ENCODE measurements at places on chromosomes 5 and 9.

DNA sequence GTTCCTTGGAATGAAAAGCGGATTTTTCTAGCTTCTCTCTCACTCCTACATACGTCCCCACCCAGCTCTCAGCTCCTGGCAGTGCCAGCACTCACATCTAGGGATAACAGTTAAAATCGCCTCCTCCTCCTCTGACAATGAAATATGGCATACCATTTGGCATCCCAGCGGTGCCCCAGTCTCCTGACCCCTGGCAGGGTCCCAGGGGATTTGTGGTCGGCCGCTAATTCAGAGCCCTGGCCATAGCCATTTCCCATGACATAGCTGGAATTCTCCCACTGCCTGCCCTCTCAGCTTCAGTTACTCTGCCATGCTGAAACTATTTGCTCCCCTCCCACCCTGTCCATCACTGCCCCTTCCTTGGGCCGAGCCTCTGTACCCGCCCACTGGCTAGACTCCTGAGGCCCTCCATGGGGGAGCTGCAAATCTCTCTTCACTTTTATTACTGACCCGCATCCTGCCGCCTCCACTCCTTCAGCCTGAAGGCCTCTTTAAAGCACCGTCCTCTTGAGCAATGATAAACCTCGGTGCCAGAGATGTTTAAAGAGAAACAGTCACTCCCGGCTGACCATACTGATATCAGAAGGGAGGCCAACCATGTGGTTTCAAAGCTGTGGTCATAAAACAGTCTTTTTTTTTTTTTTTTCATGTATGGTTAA lies 139.8 kb downstream of the SLIT3 start:
- peak; percentile 6 for DNase-seq

DNA sequence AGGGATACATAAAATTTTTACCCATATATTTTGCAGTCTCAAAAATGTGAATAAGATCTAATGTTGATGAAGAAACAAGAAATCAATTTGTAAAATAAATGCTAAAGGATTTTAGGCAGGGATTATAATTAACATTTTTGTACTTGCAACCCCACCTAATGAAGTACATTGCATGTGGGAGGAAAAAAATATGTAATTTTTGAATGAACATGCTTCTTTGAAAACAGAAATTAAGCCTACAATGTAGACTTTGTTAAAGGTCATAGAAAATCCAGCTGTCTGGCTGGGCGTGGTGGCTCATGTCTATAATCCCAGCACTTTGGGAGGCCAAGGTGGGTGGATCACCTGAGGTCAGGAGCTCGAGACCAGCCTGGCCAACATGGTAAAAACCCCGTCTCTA lies 15.6 kb downstream of the SLC27A6 start:
- no peak for DNase-seq

DNA sequence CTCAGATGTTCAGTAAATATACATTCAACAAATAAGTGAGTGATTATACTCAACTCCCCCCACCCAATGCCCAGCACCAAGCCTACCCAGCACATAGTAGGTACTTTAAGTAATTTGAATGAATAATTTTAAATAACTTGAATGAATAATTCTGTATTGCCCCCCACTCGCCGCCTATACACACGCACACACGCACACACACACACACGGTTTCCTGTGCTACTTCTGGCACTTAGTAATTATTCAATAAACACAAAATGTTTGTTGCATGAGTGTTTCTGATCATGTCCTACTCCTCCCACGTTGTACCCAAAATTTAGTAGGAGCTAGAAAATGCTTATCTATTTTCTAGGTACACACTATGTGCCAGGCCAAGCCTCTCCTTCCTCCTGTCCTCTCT lies 16.2 kb downstream of the PCDH12 start:
- no peak for DNase-seq

DNA sequence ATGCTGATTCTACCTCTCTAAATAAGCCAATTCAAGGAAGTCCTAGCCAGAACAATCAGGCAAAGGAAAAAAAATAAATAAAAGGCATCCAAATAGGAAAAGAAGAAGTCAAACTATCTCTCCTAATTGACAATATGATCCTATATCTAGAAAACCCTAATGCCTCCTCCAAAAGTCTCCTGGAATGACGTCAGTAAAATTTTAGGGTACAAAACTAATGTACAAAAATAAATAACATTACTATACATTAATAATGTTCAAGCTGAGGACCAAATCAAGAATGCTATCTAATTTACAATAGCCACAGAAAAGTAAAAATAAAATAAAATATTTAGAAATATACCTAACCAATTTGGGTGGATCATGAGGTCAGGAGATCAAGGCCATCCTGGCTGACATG lies 33.8 kb upstream of the C6 start:
- no peak for DNase-seq

DNA sequence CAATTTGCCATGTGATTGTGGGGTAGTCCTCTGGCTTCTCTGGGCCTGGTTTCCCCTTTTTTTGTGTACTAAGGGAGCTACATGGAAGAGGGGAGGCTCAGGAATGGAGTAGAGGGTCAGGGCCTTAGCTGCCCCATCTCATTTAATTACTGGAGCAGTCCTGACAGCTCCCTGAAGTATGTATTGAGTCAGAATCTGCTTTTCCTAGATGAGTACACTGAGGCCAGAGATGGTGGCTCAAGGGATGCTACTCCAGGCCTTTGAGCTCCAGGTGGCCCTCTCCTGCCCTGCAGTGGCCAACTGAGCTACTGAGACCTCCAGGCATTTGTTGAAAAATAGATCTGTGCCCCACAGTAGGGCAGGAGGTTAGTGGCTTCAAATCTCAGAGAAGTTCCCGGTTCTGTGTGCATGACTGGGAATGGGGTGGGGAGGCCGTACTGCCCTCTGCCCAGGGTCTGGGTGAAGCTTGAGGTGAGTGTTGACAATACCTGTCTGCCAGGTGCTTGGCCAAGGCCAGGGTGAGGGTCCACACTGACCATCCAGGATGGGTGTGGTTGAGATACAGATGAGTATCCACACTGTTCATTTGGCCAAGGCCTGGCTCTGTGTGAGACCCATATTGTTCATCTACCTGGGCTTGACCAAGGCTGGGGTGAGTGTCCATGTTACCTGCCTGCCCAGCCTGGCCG lies 45.7 kb downstream of the CXXC5 start:
- DNase-seq: no peak

DNA sequence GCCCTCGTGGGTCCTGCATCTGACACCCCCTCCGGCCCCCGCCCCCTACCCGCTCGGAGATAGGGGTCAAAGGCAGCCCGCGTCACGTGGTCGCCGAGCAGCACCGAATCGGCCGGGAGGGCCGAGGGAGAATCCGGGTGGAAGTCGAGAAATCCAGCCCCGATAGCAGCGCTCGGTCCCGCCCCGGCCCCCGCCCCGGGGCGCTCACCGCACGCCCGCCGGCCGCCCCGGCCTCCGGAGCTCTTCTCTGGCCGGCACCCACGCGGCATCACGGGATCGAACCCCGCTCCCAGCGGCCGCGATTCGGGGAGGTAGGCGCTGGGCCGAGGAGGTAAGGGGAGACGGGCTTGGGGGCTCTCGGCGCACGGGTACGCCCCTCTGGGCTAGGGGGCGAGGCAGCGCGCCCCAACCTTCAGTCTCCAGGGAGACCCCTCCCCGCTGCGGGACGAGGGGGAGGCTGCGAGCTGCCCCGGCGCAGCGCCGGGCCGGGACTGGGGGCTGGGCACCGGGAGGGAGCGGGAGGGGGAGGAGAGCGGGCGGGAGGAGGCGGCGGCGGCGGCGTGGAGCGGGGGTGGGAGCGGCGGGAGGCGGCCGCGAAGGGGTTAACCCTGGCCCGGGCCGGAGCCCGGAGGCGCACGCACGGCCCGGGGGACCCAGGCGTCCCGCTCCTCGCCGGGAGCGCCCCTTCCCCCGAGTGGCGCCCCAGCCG lies 22.1 kb upstream of the NDST1 start:
- peak; percentile 59 for DNase-seq

- DNase-seq: no peak
These were observed 23.6 kb downstream of the RASEF start for GRCh38 chr9:83039303-83039702.

GRCh38 chr5:32265902-32266301 lies 46.8 kb downstream of the MTMR12 start:
- DNase-seq: no peak

- no peak for DNase-seq
These were observed 113.2 kb downstream of the TLE4 start for GRCh38 chr9:79684711-79685575.

GRCh38 chr5:74156728-74157383 lies 483.7 kb downstream of the ENC1 start:
- no peak for DNase-seq

GRCh38 chr9:116270546-116270945 lies 117.0 kb downstream of the PAPPA start:
- no peak for DNase-seq

DNA sequence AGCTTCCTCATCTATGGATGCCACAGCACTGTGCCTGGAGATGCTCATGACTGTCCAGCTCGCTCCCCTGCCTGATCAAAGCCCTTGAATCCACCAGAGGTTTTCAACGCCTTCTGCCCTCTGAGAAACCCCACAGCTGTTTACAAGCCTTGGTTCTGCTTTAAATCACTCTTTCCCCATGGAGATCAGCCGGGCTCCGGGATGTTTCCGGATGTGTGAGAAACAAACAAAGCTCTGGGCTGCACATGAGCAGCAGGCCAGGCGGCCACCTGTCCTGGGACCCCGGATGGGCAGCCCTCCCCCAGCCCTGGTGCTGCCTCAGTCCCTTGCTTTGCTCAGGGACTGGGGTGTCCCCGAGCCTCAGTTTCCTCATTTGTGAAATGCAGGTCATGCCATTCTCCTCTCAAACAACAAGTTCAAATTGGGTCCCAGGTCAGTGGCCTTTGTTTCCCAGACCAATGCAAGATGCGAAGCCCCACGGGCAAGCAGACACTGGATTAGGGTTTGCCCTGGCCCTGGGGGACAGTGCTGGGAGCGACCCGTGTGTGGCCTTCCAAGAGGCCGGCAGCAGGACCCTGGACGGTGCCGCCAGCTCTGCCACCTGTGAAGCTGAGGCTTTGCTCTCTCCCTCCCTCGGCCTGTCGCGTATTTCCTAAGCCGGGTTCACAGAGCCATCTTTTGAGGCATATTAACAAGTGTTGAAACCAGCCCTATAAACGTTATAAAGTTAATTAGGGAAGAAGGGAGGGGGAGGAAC lies 42.4 kb upstream of the PHYKPL start:
- no peak for DNase-seq

DNA sequence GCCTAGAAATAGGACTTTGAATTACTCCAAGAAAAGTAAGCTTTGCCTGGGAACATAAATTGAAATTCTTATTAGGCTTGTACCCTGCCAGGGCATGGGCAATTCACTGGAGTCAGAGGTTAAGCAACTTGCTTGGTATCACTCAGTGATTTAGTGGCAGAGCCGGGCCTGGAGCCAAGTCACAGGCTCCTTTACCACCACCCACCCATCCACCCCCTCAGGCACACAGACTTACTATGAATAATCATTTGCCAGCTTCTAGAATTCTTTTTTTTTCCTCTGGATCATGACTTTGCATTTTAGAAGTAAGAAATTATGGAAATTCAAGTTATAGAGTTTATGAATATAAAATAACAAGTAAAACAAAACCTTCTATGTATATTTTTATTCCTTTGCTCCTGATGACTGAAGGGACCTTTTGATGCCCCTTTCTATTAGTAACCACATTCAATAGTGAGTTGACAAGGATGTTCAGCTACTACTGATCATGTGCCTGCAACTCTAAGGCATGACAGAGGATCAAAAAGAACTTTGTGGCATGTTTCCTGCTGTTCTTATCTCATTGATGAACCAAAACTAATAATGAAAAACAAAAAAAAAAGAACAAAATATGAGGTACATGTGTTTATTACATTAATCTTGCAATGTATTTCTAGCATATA lies 614.7 kb downstream of the TLR4 start:
- no peak for DNase-seq

DNA sequence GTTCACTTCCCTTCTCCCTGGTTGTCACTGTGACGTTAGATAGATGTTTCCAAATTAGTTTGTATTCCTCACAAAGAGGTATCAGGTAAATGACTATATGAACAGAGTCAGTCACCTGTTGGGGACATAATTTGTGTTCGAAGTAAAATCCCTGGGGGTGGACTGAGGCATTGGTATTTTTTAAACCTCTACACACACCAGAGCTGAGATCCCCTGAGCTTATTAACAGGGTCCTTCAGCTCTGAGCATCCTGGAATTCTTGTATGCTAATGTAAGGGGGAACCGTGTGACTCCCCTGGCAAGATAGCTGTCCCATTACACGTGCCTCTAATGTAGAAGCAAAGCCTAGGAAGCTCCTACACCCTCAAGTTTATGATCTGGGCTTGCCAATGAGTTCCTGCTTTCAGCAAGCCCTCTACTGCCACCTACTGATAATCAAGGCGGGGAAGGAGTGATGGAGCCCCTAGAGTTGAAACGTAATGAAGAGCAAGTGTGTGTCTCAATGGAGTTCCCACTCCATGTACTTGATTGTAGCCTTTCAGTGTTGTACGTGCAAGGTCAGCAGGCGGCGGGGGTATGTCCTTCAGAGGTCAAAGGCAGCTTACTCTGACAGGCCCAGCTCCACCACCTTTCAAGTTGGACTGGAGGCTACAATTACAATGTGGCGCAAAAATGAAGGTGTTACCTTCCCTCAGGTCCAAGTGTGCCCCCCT lies 14.4 kb downstream of the PRKACG start:
- DNase-seq: peak; percentile 90

GRCh38 chr5:113271015-113271414 lies 163.8 kb downstream of the TSSK1B start:
- DNase-seq: no peak

DNA sequence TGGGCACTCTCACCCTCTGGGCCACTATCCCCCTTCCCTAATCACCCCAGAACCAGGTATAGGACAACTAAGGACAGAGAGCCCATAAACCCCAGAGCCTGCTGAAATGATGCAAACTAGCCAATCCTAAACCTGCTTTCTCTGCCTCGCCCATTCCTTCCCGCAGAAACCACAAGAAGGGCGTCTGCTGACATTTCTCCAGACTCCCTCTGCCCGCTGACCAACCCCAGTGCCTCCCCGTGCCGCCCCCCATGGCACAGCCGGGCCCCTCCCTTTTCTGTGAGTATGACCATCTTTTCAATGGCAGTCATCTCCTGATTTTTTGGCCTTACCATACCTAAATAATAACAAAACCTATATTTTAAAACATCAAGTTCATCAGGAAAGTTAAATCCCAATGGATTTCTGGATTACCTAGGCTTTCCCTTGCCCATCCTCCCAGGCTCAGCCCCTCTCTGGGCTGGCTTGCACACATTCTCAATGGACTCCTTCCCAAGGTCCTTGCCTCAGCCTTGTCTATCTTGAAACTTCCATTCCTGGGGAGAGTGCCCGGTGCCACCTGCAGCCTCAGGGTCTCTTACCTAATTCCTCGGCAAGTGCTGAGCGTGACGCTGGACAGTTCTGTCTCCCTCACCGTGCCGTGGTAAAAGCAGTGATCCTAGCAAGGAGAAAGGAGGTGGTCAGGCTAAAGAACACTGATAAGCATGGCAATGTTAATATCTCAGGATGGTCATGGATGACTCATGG lies 45.2 kb downstream of the ADAM19 start:
- peak; percentile 36 for DNase-seq
